ENCODE measurements at places on chromosomes 2 and 18.

- DNase-seq: no peak
These were observed 49.6 kb downstream of the NXPH2 start for GRCh38 chr2:138730497-138731030.

GRCh38 chr2:154455866-154456265, 242.6 kb upstream of the KCNJ3 start:
- no peak for DNase-seq

DNA sequence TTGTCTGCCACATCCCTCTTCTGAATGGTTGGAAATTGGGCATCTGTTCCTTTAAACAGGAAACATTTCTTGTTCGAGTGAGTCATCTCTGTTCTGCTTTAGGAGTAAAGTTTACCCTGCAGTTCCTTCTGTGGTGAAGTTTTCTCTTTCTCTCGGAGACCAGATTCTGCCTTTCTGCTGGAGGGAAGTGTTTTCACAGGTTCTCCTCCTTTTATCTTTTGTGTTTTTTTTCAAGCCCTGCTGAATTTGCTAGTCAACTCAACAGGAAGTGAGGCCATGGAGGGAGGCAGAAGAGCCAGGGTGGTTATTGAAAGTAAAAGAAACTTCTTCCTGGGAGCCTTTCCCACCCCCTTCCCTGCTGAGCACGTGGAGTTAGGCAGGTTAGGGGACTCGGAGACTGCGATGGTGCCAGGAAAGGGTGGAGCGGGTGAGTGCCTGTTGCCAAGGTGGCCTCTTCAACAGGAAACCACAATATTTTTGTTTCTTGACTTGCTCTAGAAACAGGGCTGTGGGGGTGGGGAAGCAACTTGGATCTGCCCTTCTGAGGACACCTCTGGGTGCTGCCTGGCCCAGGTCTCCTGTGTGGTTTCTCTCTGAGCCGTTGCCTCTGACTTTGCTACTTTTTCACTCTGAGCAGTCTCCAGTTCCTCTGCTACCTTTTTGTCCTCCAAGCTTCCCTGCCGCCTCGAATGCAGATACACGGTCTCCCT, 2.2 kb upstream of the CASP8 start:
- no peak for DNase-seq

- DNase-seq: peak; percentile 89
These were observed at the start of gene CHMP1B for GRCh38 chr18:11851146-11851805. Gene CHMP1B, plus strand, starts transcription at chr18:11851413. Its CDS starts 99 bp downstream, at chr18:11851512.

GRCh38 chr2:188720811-188721605, 253.2 kb upstream of the COL3A1 start:
- no peak for DNase-seq
